ENCODE measurements at places on chromosomes 5 and 9. TPM values are rescaled to one million over a fixed set of nuclear protein-coding genes. Genes with fewer than 3 reads are reported as not detected.

PRRC1 gene
- total RNA-seq, result 29.7 TPM

- no peak for DNase-seq
Measured at GRCh38 chr5:126543009-126543408, 52.0 kb downstream of the ALDH7A1 start.

DNA sequence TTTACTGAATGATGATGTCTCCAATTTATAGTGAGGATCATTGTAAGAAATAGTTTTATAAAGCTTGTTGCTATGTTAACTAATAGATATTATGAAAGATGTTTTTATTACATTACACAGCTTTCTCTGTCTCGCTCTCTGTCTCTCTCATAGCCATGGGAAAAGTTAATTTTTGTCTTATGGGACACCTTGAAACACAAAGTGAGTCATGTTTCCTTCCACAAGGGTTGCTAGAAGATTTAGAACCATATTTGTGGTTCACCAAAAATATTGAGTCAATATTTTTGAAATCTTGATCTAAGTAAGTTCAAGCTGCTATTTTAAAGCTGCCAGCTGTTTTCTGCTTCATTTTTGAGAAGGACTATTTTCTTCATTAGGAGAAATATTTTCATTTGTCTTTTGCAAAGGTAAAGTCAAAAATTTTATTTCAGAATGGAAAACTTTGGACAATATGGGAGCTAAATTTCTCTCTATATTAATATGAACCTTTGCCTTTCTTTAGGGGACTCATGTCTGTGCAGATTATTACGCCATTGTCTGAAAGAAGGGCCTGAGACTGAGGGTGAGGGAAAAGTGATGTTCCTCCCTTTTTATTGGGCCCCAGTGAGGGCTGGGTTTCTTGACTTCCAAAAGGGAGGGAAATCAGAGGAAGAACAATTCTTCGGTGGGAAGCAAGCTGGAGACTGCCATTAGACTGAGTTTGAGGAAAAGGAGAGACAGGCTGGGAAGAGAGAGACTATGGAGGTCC lies 87.9 kb upstream of the SLC24A2 start:
- DNase-seq, result no peak

DNA sequence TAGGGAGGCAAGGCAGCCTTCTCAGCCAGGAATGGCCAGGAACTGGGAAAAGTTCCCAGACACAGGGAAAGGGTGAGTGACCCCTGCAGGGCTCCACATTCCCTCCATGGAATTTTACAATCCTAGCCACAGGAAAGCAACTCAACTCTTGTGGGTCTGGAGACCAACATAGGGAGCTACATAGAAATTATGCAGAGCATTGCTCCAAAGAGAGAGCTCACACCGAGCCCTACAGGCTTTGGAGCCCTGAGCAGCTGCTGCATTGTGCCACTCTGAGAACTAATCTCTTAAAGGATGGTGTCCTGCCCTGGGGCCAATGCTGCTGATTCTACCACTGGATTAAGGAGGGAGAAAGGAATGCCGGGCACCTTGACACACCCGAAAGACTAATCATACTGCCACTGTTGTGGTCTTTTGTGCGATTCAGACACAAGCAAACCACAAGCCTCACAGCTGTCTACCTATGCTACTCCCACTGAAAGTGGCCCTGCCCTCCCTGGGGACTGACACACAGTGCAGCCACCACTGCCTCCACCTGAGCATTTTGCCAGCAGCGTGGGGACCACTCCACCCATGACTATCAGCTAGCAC lies 1089.8 kb upstream of the NUDT12 start:
- DNase-seq, result no peak

- no peak for DNase-seq
Measured at GRCh38 chr9:98550206-98550820, 158.4 kb downstream of the GABBR2 start.

- DNase-seq, result no peak
Measured at GRCh38 chr5:62283005-62283404, 23.0 kb upstream of the KIF2A start.

PCDHGA10 gene
- total RNA-seq, result 3.9 TPM

- no peak for DNase-seq
Measured at GRCh38 chr5:127960270-127960691, 123.3 kb upstream of the SLC12A2 start.

CDH6 gene
- total RNA-seq, result 1.0 TPM

- DNase-seq, result no peak
Measured at GRCh38 chr5:73985145-73985544, 359.1 kb downstream of the ARHGEF28 start.

- no peak for DNase-seq
Measured at GRCh38 chr5:15789642-15790041, 289.7 kb downstream of the FBXL7 start.

SLC24A2 gene
- total RNA-seq, result under 0.01 TPM

GRCh38 chr5:95026718-95027117 lies 258.2 kb downstream of the MCTP1 start:
- no peak for DNase-seq

SEMA5A gene
- 5.8 TPM for total RNA-seq

CNTLN gene
- 11.5 TPM for total RNA-seq

DNA sequence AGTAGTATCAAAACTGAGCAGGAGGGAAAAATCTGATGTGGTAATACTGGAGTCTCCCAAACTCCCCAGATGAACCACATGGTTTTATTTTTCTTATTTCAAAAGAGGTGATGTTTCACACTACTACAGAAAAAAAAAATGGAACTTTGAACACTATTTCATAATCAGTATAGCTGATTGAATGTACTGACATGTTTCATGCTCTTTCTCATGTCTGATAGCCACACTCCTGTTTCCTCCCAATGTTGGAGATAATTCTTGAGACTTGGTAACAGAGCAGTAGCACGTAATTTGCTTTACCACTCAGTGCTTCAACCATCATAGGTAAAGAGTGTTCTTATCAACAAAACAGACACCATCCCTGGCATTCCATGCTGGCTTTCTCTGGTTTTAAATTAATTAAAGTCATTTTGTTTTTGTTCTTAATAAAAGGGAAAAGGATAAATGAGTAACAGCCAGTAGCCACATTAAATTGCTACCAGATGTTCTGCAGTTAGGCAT lies 85.2 kb downstream of the MUSK start:
- no peak for DNase-seq

OR1Q1 gene
- total RNA-seq, result not detected

GRCh38 chr5:58753446-58753845 lies 170.6 kb downstream of the RAB3C start:
- no peak for DNase-seq

DND1 gene
- 0.92 TPM for total RNA-seq

GRCh38 chr9:123541411-123541810 lies 185.4 kb downstream of the CRB2 start:
- no peak for DNase-seq

ARSI gene
- 0.51 TPM for total RNA-seq

CTNND2 gene
- 0.50 TPM for total RNA-seq

GRCh38 chr9:87630266-87630665 lies 95.7 kb upstream of the CTSL start:
- DNase-seq, result no peak

All from liver (tissue), 10 donors.